Mucosa of gallbladder (tissue), 1 donor: ENCODE measurements at places on chromosomes 13 and 19. TPM values are rescaled to one million over a fixed set of nuclear protein-coding genes. Genes with fewer than 3 reads are reported as not detected.

Gene C1QTNF9B
- not detected for total RNA-seq

Gene TMEM59L
- total RNA-seq = 10.9 TPM

DNA sequence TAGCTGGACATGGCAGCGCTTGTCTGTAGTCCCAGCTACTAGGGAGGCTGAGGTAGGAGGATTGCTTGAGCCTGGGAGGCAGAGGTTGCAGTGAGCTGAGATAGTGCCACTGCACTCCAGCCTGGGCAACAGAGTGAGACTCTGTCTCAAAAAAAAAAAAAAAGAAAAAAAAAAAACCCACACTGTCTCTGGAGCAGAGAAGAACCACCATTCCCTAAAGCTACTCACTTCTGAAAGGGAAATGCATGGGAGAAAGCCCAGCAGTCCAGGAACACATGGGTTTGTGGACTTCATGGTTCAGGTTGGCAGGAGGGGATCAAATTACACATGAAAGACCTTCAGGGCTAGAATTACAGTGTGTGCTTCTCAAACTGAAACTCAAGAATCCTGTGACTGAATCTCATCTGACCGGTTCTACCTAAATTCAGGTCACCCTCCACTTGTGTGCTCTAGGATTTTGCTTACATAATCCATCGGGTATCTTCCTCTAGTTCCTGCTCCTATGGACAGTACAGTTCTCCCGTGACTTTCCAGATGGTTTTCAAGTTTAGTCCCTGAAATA is 30.2 kb upstream of the CPB2 start:
- DNase-seq = peak; percentile 53

DNA sequence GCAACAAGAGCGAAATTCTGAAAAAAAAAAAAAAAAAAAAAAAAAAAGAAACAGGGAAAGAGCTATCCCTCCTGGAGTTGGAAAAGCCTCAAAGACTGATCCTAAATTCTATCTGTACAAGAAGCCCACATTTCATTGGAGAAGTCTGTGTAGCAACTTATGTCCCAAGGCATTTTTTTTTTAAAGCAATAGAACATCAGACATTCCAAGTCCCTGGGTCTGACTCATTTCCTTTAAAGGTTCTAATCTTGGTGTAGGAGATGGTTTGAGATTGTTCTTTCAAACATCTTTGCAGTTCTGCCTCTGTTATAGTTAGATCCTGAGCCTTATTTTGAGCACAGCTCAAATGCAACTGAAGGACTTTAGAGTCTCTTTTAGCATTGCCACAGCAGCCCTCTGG is 706.5 kb upstream of the MIR17HG start:
- DNase-seq = no peak

- no peak for DNase-seq
Measured at GRCh38 chr19:33905473-33905936, 108.8 kb downstream of the KCTD15 start.

GRCh38 chr19:18009412-18010066 is 1.6 kb downstream of the ARRDC2 start:
- DNase-seq = peak; percentile 77

DNA sequence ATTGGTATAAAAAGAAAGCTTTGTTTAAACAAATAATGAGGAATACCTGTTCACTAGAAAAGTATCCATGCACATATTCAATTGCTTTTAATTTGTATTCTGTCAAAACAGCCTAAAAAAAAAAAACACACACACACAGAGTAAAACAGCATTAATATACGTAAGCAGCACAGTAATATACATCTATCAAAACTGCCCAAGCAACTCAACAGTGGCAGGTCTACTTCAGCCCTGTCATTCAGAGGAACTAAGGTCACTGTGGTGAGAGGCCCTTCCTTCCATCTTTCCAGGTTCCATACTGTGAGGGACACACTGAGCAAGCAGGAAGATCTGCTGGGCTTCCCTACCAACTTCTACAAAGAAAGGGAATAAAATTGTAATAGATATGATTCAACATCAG is 3.8 kb downstream of the PROSER1 start:
- no peak for DNase-seq

DNA sequence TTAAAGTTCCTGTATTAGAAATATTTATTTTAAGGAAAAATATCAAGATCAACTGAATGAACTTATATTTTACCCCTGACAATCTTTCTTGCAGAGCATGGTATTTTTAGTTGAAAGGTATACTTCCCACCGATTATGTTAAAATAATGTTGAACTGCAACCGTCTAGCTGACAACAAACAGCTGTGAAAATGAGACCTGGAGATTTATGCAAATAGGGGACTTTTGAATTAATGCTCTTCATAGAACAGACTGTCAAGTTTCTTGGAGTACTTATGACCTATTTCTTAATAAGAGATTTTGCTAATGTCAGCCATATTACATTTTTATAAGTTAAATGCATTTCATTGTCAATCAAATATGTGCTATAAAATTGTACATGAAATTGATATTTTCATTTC is 210.9 kb downstream of the NALCN start:
- DNase-seq = no peak

- DNase-seq = no peak
Measured at GRCh38 chr19:13173139-13173737, 23.0 kb downstream of the IER2 start.

- no peak for DNase-seq
Measured at GRCh38 chr13:45142440-45143345, 22.4 kb downstream of the GTF2F2 start.

- DNase-seq = no peak
Measured at GRCh38 chr19:40054632-40055031, 1.4 kb downstream of the ZNF780B start.
